ENCODE measurements at places on chromosomes 11 and 22. TPM values are rescaled to one million over a fixed set of nuclear protein-coding genes. Genes with fewer than 3 reads are reported as not detected.

DNA sequence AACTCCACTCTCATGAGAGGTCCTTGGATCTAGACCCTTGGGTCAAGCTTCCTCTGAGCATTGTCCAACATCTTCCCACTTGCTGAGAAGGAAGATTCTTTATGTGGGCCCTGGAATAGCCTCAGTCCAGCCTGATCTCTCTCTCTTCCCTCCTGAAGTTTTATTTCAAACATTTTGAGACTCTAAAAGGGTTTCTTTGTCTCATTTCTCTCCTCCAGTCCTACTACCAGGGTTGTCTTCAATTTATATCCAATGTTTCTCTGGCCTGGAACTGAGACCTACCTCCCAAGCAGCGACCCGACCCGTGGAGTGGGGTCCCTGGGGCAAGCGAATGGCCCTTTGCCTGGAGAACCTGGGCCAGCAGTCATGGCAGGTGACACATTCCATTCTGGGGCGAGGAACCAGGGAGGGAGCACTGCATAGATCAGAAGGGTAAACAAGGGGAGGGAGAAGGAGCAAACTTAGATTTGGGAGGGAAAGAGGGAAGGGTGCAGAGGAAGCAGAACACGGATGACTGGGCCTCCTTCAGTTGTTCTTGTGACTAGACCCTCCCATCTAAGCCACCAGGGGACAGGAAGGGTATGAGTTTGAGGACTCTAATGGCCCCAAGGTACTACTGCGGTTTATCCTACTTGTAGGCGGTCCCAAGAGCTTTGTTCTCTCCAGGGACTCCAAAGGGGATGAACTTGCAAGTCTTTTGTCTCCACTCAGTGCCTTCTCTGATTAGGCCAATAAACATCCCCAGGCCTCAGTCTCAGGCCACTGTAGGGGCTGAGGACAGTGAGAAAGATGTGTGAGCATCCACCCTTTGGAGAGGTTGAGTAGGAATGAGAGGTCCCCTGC, 14.2 kb upstream of the PRAME start:
- no peak for DNase-seq

TEX12 gene
- total RNA-seq, result 2.0 TPM

APOA4 gene
- not detected for total RNA-seq

OR6A2 gene
- total RNA-seq, result not detected

DNA sequence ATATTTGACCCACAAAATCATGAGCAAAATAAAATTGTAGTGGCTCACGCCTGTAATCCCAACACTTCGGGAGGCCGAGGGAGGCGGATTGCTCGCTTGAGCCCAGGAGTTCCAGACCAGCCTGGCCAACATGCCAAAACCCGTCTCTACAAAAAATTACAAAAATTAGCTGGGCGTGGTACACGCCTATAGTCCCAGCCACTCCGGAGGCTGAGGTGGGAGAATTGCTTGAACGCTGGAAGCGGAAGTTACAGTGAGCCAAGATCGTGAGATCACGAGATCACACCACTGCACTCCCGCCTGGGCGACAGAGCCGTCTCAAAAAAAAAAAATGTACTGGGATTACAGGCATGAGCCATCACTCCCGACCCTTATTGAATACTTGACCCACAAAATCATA, 2.0 kb upstream of the RRAS2 start:
- DNase-seq, result no peak

All from stomach (tissue), 19 donors.